ENCODE measurements at places on chromosomes 1 and 21.

DNA sequence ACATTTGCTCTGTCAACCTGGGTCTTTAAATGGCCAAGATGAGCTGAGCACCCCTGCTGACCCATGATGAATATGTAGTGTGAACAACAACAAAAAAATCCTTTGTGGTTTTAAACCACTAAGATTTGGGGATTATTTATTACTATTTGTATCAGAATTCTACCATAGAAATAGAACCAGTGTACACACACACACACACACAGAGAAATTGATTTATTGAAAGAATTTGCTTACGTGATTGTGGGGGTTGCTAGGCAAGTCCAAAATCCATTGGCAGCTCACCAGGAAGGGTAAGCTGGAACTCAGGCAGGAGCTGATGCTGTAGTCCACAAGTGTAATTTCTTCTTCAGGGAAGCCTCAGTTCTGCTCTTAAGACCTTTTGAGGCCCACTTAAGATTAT lies 82.5 kb upstream of the MAP1LC3C start:
- no peak for DNase-seq

DNA sequence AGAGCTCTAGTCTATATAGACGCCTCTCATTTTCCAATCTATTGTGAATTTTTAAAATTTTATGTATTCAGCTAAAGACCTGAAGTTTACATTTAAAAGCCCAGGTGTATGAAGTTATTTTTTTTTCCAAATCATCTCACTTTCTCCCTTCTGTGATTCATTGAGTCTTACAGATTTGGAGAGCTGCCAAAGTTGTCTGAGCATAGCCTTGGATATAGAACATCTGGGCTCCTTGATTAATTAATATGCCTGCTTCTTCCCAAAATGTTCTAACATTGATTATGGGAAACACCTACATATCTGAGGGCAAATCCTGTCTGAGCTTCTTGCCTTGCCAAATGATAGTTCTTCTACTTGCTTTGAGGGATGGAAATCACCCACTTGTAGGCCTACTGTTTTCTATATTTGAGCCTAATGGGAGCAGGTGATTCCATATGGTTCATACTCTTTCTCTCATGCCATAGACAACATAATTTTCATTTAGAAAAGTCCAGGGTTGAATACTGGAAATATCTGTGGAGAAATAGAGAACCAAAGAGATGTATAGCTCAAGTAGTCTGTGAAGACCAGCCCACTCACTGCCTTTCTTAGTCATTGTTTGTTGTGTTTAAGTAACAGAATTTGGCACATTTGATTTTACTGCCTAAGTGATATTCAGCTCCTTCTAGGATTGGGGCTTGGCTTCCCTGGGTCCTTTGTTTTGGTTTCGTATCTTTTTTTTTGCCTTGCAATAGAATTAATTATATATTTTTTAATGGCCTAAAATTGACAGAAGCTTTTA lies 46.2 kb downstream of the MACF1 start:
- DNase-seq, result no peak

DNA sequence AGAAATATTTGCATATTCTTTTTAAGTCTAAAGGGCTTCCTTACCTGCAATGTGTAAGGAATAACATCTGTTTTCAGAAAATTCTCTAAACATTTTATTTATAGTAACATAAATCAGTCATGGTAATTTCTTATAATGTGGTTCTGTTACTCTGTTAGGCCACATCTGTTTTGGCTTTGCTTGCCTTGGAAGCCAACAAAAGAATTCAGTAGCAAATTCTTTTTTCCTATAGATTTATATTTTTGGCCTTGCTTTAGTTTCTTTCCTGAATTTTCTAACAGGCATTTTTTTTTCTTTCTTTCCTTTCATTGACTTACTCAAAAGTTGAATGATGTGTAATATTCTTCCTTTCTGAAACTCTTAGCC lies 72.2 kb downstream of the OSBPL9 start:
- DNase-seq, result no peak

DNA sequence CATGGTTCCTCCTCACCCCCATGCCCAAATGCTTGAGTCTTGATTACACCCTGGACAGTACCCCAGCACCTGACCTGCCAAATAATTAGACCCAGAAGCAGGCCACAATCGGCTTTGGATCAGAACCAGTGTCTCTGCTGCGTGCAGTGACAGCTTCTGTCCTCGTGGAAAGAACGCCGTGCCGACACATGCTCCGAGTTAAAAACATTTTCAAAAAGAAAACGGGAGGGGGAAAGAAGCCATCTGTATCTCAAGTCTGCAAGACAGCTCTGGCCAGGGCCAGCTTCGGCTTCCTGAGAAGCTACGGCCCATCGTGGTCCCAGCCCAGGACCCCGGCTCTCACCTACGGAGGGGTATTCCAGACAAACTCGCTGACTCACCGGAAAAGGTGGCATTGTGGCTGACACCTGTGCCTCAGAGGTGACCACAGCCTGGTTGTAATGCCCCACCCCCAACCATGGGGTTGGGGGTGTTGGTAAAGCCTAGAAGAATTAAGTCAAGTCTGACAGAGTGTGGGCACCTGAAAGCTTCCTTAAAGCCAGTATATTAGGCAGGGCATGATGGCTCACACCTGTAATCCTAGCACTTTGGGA lies 25.8 kb downstream of the SSBP3 start:
- DNase-seq, result no peak

- DNase-seq, result peak; percentile 58
Observed at GRCh38 chr1:51990478-51990965, at the start of gene RAB3B. TSS of gene RAB3B (minus strand) at chr1:51990700. CDS start at chr1:51977117, 13,583 bp downstream.

- no peak for DNase-seq
Observed at GRCh38 chr1:204031098-204031710, 41.7 kb upstream of the SOX13 start.

- no peak for DNase-seq
Observed at GRCh38 chr21:31897311-31897710, 24.5 kb downstream of the HUNK start.

- DNase-seq, result no peak
Observed at GRCh38 chr1:234823191-234824176, 213.5 kb upstream of the IRF2BP2 start.

DNA sequence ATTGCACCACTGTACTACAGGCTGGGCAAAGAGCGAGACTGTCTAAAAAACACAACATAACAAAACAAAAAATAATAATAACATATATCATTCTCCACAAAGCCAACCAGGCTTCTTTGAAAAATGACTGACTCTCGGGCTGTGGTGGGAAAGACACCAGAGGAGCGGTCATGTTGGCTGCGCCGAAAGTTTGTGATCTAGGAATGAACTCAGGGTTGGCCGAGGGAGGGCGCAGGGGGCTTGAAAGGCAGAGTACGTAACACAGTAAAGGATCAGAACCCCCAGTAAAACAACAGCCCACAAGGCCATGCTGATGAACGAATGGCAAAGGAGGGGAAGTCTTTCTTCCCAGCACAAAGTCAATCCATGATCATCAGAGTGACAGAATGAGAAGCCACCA lies 4.7 kb downstream of the SLC35E2B start:
- DNase-seq, result no peak

DNA sequence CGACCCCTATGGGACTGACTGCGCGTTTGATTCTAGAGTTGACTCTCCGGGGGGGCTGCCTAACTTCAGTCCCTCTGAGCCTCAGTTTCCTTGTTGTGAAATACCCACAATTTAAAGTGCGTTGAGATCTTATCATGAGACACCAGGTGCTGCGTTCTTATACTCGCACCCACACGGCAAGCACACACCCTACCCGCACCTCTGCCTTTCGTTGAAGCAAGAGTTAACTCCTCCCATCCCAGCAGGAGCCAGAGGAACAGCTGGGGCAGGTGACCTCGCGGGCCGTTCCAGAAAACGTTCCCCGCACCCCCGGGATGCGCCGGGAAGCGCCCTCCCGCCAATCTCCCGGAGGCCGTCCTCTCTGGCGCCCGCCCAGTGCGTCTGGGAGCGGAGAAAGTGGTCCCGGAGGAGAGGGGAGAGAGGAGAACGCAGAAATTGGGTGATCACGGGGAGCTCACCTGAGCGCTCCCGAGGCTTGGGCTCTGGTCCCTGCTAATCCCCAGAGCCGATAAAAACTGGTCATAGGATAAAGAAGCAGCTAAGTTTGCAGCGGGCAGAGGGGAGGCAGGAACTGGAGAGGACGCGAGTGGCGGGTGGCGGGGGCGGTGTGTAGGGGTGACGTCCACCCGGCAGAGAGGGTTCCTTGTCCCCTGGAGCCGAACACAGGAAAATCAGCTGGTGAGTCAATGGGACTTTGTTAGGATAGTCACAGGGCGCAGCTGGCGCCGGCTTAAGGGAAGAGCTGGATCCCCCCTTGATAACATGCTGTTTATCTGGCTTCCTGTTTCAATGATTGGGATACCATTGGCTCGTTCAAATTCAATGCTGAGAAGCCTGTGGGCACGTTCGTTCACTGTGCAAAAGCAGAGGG lies 869 bp downstream of the NAV1 start:
- DNase-seq, result no peak

DNA sequence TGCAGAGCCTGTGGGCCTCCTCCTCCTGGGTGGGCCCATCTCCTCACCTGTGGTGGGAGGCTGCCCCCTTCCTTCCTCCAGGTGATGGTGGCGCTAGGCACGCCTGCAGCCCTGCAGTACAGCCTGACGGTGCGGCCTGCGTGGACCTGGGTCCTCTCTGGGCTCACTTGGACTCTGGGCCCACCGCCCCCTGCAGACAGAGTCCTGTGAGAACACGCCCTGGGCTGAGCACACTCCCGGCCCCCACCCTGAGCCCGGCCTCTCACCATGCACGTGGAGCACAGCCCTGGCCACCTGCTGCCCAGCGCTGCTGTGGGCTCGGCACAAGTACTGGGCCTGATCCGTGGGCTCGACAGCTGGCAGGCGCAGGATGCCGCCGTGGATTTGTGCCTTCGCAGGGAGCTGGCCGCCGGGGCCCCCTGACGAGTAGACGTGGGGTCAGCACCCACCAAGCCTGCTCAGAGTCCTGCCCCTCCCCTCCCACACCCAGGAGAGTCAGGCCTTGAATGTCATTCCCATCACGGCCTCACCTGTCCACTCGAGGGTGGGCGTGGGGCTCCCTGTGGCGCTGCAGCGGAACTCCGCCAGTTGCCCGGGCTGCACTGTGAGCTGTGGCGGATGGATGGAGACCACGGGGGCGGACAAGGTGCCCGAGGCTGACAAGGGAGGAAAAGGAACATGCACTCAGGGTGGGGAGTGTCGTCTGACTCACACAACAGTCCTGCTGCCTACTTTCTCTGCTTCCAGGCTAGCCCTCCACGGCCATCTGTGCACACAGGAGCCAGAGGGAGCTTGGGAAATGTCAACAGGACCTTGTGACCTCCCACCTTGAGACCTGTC lies 43.4 kb downstream of the LDLRAD2 start:
- DNase-seq, result no peak

DNA sequence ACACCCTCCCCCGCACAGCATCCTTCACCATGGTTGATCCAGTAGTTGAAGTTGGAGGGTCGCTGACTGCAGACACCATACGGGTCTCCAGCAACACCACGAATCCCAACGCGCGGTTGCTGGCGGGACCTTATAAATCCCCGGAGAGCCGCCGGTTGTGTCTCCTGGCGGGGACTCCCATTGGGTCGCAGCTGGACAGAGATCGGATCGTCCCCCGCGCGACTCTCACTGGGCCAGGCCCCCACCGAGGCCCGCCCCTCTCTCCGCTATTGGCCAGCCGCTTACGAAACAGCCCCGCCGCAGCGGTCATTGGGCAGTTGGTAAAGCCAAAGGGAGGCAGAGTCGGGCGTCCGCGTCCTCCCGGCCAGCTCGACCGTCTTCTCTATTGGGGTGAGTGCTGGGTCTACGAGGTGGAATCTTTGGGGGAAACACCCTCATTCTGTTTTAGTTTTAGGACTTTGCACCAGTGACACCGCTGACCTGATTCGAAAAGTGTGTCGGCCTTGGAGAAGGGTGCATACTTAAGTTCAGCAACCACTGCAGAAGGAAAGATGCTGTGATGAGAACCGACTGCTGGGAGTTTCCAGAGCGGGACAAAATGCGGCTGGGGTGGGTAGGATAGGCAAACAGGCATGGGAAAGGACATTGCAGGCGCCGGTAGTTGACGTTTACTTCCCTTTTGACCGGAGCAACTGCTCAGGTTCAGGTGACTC lies 27.4 kb downstream of the RABIF start:
- peak; percentile 60 for DNase-seq

DNA sequence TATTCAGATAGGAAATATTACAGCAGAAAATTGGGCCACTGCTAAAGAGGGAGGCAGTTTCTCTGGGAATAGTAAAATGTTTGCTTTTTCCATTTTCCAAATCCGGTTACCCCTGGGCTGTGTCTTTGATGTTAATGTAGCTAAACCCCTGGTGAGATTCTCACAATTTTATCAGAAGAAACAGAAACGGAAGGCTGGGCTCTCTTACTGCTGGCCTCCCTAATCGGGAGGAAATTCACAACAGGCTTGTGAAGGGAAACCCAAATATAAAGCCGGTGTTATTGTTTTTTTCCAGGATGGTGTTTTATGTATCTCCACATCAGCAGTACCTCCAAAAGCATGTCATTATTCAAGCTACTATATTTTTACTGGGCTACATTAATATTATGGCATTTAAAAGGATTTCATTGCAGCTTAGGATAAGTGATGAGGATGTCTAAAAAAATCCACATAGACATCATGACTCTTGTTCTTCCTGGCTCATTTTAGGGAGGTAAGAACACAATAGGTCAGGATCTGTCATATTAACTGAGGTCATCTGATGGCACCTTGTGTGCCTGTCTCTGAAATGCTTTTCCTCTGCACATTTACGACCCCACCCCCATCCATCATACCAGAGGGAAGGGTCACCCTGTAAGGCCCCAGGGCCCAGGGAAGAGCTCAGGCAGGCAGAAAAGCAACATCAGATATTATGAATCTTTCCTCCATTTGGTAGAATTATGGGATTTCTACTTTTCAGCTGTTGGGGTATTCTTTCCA lies 158.7 kb downstream of the DSCAM start:
- DNase-seq, result no peak

DNA sequence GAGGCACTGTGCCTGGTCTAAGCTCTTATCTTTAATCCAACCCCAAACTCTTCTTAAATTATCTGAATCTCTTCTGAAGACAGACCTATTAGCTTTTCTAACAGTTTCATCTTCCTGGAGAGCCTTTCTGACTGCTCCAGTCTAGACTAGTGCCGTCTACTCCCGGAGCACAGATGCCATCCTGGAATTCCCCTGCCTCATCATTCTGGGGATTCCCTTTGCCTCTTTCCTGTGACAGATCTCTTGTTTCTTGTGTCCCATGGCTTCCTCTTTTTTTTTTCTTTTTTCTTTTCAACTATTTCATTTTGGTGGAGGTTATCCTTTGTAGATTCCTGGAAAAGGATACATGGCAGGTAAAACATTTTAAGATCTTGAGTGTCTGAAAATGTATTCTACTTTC lies 11.7 kb downstream of the SEMA4A start:
- DNase-seq, result no peak

DNA sequence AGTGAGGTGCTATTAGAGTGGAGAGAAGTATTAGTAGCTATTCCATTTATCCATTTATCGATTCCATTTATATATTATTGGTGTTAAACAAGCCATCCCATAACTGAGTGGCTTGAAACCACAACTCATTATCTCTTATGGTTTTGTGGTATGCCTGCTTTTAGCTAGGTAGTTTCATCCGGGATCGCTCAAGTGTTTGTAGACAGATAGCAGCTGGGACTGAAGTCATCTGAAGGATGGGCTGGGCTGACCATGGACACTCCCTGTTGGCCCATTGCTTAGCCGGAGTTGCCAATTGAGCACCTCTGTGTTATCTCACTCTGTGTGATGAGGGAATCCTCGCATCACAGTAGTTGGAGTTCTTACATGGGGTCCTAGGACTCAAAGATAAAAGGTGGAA lies 622.5 kb downstream of the PLA2G4A start:
- no peak for DNase-seq

Measured in activated T-helper 1 cell treated with anti-CD3 and anti-CD28 coated beads, Interleukin-12 subunit alpha, Interleukin-12 subunit beta, Interleukin-2, Interleukin-4 antibody, amounts not matched to agents 30 ng/mL and 10 ng/mL and 1 ng/mL, durations not matched to agents 14 hours and 24 hours and 36 hours (primary cell).